ENCODE measurements at places on chromosomes 2 and 18.

- DNase-seq, result no peak
Observed at GRCh38 chr2:217529271-217529670, 473.5 kb downstream of the TNS1 start.

DNA sequence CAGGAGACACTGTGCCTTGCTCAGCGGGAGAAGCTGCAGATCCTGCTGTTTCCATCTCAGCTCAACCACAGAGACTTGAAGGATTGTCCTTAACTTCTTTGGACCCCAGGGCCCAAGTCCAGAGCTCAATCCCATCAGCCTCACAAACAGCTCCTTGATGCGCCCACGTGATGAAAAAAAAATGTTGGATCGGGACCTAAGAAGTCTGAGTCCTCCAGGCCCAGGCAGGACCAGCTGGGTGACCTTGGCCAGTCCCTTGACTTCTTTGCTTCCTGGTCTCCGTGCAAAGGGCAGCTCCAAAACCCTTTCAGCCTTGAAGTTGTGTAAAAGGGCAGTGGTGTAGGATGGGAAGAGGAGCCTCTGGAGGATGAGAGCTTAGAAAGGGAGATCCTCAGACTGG is 175.5 kb downstream of the ZFP36L2 start:
- no peak for DNase-seq

DNA sequence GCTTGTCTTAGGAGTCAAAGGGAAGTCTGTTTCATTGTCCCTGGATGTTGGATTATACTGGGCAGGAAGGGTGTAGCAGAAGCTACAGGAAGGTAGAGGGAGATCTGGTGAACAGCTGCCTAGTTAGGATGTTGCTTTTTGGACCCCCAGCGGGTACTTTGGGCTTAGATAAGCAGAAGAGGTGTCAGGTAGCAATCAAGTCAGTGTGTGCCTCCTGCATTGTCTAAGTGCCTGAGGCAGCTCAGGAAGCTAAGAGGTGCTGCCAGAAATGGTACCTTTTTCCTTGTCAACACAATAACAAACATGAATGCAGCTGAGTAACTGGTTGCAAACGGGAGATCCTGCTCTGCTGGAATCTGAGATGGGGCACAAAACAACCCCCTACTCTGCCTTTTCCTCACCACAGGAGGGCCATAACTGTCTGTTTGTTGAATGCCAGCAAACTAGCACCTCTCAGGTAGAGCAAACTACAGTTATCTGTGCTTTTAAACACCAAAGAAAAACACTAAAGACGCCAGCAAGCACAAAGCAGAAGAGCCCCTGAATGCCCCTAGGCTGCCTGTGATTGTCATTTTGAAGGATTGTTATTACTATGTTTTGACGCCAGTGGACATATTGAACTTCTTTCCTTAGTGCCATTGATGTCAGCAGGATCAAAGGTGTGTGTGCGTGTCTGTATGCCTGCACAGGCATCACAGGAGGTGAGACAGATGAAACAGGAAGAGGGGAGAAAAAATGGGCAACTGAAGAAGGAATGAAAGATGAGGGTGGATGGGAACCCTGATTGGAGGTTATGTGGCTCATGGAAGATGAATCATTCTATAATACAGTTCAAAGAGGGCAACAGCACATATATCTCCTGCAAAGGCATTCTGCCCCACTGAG is 151.4 kb downstream of the ETAA1 start:
- no peak for DNase-seq

DNA sequence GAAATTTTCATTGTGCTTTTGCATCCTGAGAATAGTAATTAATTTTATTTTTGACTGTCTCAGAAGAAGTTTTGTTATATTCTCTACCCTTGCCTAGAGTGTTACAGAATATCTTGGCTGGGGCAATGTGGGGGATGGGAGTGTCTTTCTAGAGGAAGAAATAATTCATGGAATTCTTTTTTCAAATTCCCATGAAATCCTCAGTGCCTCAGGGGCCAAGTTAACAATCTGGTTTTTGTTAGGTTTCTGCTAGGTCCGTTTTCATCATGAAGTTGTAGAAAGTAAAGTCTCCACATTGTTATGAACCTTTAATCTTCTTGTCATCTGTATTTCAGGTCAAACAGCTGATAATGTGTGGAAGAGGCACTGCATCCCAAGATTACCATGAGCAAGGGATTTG is 145.6 kb upstream of the GYPC start:
- DNase-seq, result no peak

- no peak for DNase-seq
Observed at GRCh38 chr18:10745971-10746370, 220.1 kb downstream of the NAPG start.

DNA sequence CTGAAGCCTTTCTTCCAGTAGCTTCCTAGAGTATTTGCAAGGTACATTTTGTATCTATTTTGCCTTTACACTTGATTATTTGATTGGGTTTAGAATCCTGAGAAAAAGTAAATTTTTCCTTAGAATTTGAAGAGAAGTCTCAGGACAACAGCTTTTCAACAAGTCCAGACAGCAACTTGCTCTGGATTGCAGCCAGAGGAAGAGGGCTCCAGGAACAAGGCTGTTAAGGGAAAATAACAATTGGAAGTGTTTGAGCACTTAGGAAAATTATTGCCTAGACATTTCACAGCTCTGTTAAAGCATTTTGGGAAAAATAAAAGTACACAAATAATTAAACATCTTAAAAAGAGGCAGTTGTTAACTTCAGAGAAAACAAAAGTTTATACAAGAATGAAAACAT is 58.3 kb upstream of the RAPGEF4 start:
- DNase-seq, result no peak

GRCh38 chr2:97714084-97714949 is 941 bp downstream of the ZAP70 start:
- DNase-seq, result no peak

- DNase-seq, result peak; percentile 82
Observed at GRCh38 chr2:208608122-208608835, 201.7 kb downstream of the PTH2R start.

GRCh38 chr18:61955644-61956043 is 62.8 kb upstream of the RNF152 start:
- DNase-seq, result no peak

GRCh38 chr2:118883792-118884191 is 36.3 kb upstream of the EN1 start:
- DNase-seq, result no peak

- no peak for DNase-seq
Observed at GRCh38 chr2:85712849-85713612, 18.9 kb downstream of the GNLY start.

GRCh38 chr2:24984912-24985311 is 13.2 kb upstream of the DNAJC27 start:
- peak; percentile 76 for DNase-seq
